Immature natural killer cell (primary cell): ENCODE measurements at places on chromosomes 5 and 9.

DNA sequence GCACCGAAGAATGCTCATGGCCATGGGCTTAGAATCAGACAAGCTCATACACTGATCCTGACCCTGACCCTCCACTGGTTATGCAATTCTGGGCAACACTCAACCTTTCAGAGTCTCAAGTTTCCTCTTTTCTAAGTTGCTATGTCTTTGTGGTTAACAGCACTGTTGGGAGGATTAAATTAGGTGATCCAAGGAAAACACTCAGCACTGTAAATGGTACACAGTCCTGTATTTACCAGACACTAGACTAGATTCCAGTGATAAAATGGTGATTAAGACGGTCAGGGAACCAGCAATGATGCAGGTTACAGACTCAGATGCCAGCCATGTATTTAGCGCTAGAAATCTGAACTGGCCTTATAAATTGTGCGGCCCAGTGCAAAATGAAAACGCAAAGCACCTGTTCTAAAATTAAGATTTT, 8.1 kb downstream of the ARL15 start:
- H3K27ac ChIP-seq, result no peak overlapping the region
- peaks cover 42% of the 10 kb centered on the region for H3K4me1 ChIP-seq
- no peak overlapping the region for H3K4me3 ChIP-seq
- H3K27me3 ChIP-seq, result no peaks in the 10 kb centered on the region

DNA sequence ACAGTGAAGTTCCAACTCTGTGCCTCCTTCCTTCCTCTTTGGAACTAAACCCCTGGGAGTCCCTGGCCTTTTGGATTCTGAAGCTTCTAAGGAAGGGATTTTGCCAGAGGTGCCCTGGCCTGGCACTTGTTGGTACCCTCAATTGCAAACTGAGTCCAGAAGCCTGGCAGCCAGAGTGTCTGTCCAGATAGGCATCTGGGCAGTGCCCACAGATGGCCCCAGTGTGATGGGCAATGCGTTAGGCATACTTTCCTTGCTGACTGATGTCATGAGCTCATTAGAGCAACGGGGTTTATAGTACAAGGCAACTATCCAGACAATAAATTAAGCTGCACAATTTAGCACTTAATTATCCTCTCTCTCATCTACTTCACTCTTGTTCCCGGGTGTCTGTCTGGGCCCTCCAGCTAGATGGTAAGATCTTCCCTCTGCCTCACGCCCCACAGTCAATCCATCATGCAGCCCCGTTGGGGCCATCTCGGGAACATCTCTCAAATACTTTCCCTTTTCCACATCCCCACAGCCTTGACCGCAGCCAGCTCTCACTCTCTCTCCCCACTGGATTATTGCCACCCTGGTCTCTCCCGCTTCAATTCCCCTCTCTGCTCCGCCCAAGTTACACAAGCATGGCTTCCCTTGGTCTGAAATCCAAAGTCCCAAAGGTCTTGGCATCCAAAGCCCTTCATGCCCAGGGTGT, 157.5 kb upstream of the SMIM23 start:
- DNase-seq, result no peak
- H3K4me3 ChIP-seq, result no peak overlapping the region
- no peak overlapping the region for H3K27ac ChIP-seq
- peaks cover 8% of the 10 kb centered on the region for H3K27me3 ChIP-seq
- H3K4me1 ChIP-seq, result no peaks in the 10 kb centered on the region

DNA sequence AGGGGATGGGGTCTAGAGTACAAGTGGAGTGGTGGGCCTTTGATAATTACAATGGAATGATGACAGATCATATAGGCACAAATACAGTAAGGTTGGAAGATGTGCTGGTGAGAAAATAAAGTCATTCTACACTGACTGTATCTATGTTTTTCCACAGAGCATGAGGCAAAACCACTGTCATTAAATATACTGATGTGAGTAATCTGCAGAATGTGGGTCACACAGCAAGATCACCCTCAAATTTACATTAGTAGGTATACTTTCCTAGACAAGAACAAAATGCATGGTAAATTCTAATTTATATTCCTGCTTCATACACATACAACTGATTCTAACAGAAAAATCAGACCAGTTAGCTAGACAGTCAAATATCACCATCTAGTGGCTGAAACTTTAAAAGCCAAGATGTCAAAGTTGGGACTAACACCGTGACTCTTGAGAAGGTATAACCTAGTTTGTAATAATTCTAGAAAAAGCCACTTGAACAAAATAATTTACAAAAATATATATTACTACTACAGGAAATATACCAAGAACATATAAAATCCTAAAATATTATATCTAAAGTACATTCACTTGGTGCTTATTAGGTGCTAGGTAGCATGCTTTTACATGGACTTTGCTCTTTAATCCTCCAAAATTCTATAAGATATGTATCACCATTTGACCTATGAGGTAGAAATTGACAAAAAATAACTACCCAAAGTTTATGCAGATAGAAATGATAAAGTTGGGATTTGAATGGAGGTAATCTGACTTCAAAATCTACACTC, 19.5 kb downstream of the TTC33 start:
- peak; percentile 55 for DNase-seq
- H3K4me3 ChIP-seq, result no peak overlapping the region
- peaks cover 26% of the 10 kb centered on the region for H3K36me3 ChIP-seq

DNA sequence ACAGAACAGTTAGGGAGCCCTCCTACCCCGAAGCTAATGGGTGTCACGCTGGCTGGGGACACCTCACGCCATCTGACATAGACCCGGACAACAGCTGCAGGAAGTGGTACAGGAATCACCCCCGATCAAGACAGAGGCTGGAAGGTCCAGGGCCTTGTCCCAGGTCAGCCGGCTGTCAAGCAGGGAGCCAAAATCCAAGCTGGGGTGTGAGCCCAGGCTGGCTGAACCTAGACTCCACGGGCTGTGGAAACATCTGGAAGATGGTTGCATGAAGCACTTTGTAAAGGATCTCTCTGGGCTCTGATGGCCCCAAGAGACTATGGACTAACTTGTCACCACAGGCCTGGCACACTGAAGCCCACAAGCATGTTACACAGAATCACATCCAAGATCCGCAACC, 68.9 kb upstream of the STXBP1 start:
- H3K4me1 ChIP-seq, result peaks cover 7% of the 10 kb centered on the region
- H3K4me3 ChIP-seq, result no peak overlapping the region
- DNase-seq, result no peak
- no peaks in the 10 kb centered on the region for H3K36me3 ChIP-seq
- no peak overlapping the region for H3K27ac ChIP-seq
